Stimulated activated naive CD4-positive, alpha-beta T cell (primary cell): ENCODE measurements at places on chromosomes 16 and 17.

- peak; percentile 49 for DNase-seq
Measured at GRCh38 chr16:383326-384051, 1.7 kb upstream of the PGAP6 start.

DNA sequence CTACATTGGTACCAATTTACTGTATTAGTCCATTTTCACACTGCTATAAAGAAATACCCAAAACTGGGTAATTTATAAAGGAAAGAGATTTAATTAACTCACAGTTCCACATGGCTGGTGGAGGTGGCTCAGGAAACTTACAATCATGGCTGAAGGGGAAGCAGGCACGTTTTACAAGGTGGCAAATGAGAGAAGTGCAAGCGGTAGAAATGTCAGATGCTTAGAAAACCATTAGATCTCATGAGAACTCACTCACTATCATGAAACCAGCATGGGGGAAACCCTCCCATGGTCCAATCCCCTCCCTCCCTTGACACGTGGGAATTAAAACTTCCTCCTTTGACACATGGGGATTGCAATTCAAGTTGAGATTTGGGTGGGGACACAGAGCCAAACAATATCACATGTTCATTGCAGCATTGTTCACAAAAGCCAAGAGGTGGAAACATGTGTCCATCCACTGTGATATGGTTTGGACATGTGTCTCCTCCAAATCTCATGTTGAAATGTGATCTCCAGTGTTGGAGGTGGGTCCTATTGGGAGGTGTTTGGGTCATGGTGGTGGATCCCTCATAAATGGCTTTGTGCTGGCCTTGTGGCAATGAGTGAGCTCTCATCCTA, 3.1 kb upstream of the SPACA3 start:
- no peak for DNase-seq

DNA sequence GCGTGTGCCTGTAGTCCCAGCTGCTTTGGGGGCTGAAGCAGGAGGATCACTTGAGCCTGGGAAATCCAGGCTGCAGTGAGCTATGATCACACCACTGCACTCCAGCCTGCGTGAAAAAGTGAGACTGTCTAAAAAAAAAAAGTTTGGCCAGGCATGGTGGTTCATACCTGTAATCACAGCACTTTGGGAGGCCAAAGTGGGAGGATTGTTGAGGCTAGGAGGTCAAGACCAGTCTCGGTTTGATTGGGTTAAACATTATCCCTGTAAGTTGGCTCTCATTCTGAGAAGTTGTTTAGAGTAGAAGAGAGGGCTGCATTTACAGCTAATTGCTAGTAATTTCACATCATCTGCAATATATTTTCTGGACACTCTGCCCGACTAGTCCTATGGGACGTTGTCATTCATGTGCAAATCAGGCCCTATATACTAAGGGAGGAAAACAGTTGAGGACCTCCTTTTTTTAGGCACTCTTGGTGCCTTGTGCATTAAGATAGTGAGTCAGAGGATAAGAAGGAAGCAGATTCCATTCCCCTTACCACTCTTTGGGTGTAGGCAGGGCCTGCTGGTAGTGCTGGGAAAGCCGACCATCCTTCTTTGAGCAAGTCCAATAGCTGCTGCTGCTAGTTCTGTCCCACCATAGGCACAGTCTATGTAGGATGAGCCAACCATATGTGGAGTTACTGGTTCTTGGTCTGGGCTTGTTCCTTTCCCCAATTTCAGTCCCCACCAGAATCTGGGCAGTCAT, 18.7 kb downstream of the HMOX2 start:
- DNase-seq: no peak

DNA sequence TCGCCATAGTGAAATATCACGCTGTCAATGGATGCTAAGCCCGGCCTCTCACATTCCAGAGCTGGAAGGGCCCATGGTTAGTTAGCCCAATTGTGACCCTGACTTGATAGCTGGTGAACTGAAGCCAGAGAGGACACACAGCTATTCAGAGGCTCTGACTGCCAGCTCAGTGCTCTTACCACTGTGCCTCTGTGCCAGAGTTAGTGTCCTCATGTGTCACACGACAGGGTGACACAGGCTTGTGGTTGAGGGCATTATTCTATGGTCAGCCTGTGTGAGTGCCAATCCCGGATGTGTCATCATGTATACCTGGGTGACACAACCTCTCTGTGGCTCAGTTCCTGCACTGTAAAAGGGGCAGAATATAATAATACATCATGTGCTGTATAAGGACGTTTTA, 2.5 kb upstream of the MT1X start:
- DNase-seq: no peak

DNA sequence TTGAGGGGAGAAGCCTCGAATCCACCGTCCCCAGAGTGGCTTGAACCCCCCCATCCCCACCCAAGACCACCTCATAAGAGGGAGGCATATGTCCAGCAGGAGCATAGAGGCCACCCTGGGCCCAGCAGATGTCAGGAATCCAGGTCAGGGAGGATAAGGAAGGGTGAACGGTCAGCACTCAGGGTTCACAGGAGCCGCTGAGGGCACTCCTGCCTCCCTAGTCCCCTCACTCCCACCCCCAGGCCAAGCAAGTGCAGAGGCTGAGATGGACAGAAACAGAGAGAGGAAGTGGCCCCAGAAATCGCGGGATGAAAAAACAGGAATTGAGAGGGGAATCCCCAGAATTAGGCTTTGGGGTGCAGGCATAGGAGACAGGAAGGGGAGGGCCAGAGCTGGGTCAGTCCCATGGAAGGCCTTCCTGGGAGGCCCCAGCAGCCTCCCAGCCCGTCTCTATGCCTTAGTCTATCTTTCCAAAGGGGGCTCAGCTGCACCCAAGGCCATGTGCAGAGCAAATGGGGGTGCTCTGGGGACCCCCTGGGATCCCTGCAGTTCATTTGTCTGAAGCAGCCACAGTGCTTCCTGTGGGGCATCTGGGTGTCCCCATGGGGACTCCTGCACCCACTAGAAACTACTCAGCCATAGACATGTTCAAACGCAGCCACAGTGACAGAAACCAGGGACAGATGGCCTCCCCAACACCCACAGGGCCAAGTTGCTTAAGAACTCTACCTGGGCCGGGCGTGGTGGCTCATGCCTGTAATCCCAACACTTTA, 1.7 kb downstream of the CMTM3 start:
- no peak for DNase-seq

DNA sequence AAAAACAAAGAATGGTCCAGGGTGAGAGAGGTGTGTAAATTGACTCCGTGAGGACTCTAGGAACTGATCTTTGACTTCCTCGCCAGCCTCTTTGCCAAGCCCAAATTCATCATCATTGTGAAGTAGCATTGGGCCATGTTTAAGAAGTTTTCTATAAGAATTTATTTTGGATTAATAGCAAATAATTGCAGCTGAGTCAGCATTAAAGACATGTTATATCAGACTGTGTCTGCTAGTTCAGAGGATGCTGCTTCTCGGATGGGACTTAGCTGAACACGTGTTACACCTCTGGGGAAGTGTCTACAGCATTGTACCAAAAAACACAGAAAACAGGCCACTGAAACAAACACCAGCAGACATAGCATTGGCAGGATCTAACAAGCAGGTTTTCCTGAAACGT, 366.6 kb downstream of the CDH13 start:
- no peak for DNase-seq

- DNase-seq: no peak
Measured at GRCh38 chr17:48704361-48705248, 17.7 kb downstream of the PRAC1 start.

- no peak for DNase-seq
Measured at GRCh38 chr16:34802396-34802795, 1343.0 kb downstream of the TP53TG3F start.

DNA sequence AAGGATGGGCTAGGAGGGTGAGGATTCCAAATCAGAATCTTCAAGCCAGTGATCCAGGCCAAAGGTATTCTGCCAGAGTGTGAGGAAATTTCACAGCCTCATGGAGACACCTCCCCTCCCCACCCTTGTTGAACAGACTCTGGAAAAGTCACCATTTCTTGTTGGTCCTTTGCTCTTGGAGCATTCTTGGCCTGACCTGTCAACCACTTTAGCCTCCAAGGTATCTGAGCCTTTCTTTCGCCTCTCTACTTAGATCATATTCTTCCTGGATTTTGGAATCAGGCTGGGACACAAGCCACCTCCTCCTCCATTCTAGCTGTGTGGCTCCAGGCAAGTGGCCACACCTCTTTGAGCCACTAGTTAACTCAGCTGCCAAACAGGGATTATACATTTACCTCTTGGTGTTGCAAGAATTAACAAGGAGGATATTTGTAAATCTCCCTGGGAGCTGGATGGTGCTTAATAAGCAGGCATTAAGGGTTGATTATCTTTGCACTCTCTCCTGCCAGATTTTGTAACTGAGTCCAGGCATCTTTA, 193.5 kb downstream of the WWOX start:
- no peak for DNase-seq

GRCh38 chr17:64183815-64184214, 53.9 kb upstream of the ERN1 start:
- no peak for DNase-seq

- no peak for DNase-seq
Measured at GRCh38 chr17:63399856-63400255, 46.2 kb downstream of the CYB561 start.

GRCh38 chr16:53069772-53070171, 15.0 kb downstream of the CHD9 start:
- no peak for DNase-seq

- no peak for DNase-seq
Measured at GRCh38 chr16:87957296-87958094, 6.3 kb downstream of the BANP start.

- no peak for DNase-seq
Measured at GRCh38 chr16:4692460-4693295, 684 bp upstream of the NUDT16L1 start.

- no peak for DNase-seq
Measured at GRCh38 chr17:81682565-81683207, 911 bp downstream of the ARL16 start.

GRCh38 chr16:27959914-27960313, 103.6 kb downstream of the GSG1L start:
- DNase-seq: no peak

GRCh38 chr17:74353446-74354060, 8.1 kb downstream of the BTBD17 start:
- no peak for DNase-seq

DNA sequence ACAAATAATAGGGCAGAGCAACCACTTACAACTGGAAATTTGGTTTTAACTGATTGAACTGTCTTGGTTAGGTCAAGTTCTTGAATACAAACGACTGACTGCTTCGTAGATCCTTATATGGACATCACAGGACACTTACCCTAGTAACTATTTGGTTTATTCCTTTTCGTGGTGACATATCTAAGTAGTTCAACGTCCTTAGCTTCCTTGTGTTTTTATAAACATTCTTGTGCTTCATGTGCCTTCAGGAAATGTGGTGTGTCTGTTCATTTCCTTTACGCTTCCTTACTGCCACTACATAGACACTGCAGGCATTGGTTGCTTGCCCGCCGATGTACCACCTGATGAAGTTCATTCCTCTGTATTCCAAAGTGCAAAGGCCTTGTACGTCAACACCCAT, 59.3 kb downstream of the USP10 start:
- peak; percentile 45 for DNase-seq

DNA sequence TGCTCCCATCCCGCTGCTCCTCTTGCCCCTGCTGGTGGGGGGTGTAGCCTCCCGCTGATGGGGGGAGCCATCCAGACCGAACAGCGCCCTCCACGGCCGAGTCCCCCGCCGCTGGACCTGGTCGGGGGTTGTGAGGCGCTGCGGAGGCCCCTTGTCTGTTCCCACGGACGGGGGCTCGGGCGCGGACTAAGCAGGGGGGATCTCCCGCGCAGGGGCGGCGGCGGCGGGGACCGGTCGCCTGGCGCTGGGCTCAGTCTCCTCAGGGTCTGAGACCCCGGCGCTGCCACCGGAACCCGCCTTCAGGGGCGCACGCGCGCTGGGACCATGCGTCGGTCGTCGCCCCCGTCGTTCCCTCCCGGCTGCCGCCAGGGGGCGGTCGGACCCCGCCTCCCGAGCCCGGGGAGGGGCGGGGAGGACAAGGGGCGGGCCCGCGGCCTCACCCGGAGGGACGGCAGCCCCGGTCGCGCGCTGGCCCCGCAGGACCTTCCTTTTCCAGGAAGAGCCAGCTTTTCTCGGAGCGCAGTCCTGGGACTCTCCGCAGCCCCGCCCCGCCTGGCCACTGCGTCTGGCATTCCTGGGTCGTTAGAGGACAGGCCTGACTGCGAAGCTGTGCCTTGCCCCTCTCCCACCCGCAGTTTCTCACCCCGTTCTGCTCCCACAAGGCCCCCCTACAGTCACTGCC, 6.3 kb upstream of the IL32 start:
- peak; percentile 82 for DNase-seq

DNA sequence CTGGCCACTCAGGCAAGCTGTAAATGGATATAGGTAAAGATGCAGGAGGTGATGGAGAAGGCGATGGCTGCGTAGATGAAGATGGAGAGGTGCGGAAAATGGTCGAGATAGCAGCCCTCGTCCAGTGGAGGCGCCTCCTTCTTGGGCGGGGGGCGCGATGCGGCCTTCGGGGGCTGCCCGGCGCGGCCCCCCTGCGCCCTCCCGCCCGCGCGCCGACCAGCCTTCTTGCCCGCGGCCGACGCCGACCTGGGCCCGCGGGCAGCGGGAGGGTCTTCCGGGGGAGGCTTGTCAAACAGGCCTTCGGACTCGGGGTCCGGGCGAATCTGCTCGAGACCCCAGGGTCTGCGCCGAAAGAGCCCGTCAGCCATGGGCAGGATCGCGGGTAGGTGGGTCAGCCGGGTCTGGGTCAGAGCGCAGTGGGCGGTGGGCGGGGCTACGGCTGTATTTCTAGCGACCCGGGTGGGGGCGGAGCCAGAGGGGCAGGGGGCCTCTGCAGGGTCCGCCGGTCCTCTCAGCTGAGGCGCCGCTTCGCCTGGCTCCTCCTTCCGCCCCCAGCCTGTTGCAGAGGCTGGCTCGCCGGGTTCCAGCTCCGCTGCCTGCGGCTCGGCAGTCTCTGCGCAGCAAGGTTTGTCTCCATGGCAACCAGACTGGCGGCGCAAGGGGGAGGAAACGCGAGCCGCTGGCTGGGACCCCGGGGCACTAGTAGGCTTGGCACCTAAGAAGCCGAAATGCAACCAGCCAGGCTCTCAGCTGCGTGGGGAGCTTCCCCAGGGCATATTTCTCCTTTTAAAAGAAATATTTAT, 14.4 kb downstream of the MIS12 start:
- peak; percentile 74 for DNase-seq

GRCh38 chr17:65886315-65887245, 305.4 kb downstream of the CEP112 start:
- no peak for DNase-seq

GRCh38 chr17:42142371-42142896, 12.4 kb downstream of the RAB5C start:
- DNase-seq: no peak

GRCh38 chr17:68599552-68600066, 1.6 kb downstream of the FAM20A start:
- DNase-seq: no peak
